Cerebellum (tissue), 4 donors: ENCODE measurements at places on chromosomes 6 and 20. TPM values are rescaled to one million over a fixed set of nuclear protein-coding genes. Genes with fewer than 3 reads are reported as not detected.

Gene SNPH
- 12.8 TPM for total RNA-seq

Gene PRDM13
- 4.7 TPM for total RNA-seq

Gene GGTLC1
- not detected for total RNA-seq

Gene PLN
- 0.45 TPM for total RNA-seq

Gene NKAPL
- total RNA-seq = 2.5 TPM

Gene RAET1L
- total RNA-seq = not detected

Gene ORC3
- total RNA-seq = 52.4 TPM

Gene RBM38
- 11.4 TPM for total RNA-seq

Gene TRERF1
- 6.4 TPM for total RNA-seq

Gene BAK1
- total RNA-seq = 4.8 TPM

Gene KCNK15
- total RNA-seq = 0.27 TPM

Gene COL11A2
- total RNA-seq = 1.9 TPM

Gene MRPS18A
- 17.0 TPM for total RNA-seq

Gene LRRN4
- total RNA-seq = not detected

Gene TRIM10
- total RNA-seq = 0.36 TPM

Gene FOXS1
- total RNA-seq = 1.8 TPM

Gene SEL1L2
- not detected for total RNA-seq

Gene MATN4
- total RNA-seq = not detected

Gene CTAGE9
- total RNA-seq = not detected

Gene KCNG1
- total RNA-seq = 3.5 TPM

Gene ZNF831
- not detected for total RNA-seq

Gene SPACA1
- not detected for total RNA-seq

Gene CLVS2
- 35.0 TPM for total RNA-seq

Gene MYCT1
- total RNA-seq = 3.1 TPM

Gene MCCD1
- not detected for total RNA-seq

Gene MAP1LC3A
- 27.9 TPM for total RNA-seq

Gene MEI4
- total RNA-seq = 0.73 TPM

Gene TAGAP
- 2.4 TPM for total RNA-seq
